Left kidney (tissue), 8 donors: ENCODE measurements at places on chromosomes 3 and 15. TPM values are rescaled to one million over a fixed set of nuclear protein-coding genes. Genes with fewer than 3 reads are reported as not detected.

The SLC22A13 gene
- polyA plus RNA-seq: 4.4 TPM

The ADCY5 gene
- 10.6 TPM for polyA plus RNA-seq

The ANKRD63 gene
- polyA plus RNA-seq: 0.17 TPM

The FANCD2OS gene
- polyA plus RNA-seq: 0.81 TPM

The ABHD14A gene
- polyA plus RNA-seq: 22.3 TPM

The PRKCD gene
- 20.3 TPM for polyA plus RNA-seq

The GPR160 gene
- polyA plus RNA-seq: 26.2 TPM

The ALCAM gene
- polyA plus RNA-seq: 128 TPM

The ATP10A gene
- polyA plus RNA-seq: 4.1 TPM

The CYP8B1 gene
- 1.3 TPM for polyA plus RNA-seq

The PLA2G4F gene
- 25.0 TPM for polyA plus RNA-seq

The ACKR4 gene
- 1.6 TPM for polyA plus RNA-seq

The HIGD2B gene
- not detected for polyA plus RNA-seq

The SMCO1 gene
- not detected for polyA plus RNA-seq

The CLDN11 gene
- polyA plus RNA-seq: 192 TPM

The ENTPD3 gene
- 2.9 TPM for polyA plus RNA-seq

The OSTN gene
- 8.1 TPM for polyA plus RNA-seq

The TMCO5A gene
- not detected for polyA plus RNA-seq

The CLDN18 gene
- 2.7 TPM for polyA plus RNA-seq

The ARHGEF3 gene
- polyA plus RNA-seq: 81.6 TPM

The FBXL22 gene
- polyA plus RNA-seq: 1.7 TPM

The RPP14 gene
- 27.4 TPM for polyA plus RNA-seq

The AADACL2 gene
- not detected for polyA plus RNA-seq

The FBLN2 gene
- 17.9 TPM for polyA plus RNA-seq

The STRIT1 gene
- 1.5 TPM for polyA plus RNA-seq

The ABI3BP gene
- 26.8 TPM for polyA plus RNA-seq

The CCR9 gene
- polyA plus RNA-seq: 0.05 TPM

The ITIH4 gene
- polyA plus RNA-seq: 15.6 TPM

The CX3CR1 gene
- polyA plus RNA-seq: 4.7 TPM

The EFHB gene
- polyA plus RNA-seq: 2.5 TPM

The DET1 gene
- 11.9 TPM for polyA plus RNA-seq

The ANKUB1 gene
- 0.52 TPM for polyA plus RNA-seq

The PLA2G4D gene
- 0.07 TPM for polyA plus RNA-seq

The CAPN7 gene
- polyA plus RNA-seq: 59.9 TPM

The DCLK3 gene
- 0.86 TPM for polyA plus RNA-seq

The CLK3 gene
- polyA plus RNA-seq: 81.6 TPM

The EPHA6 gene
- polyA plus RNA-seq: 1.2 TPM

The C15orf39 gene
- 9.4 TPM for polyA plus RNA-seq

The LRRIQ4 gene
- 0.12 TPM for polyA plus RNA-seq
